ENCODE measurements at places on chromosomes 4 and X.

DNA sequence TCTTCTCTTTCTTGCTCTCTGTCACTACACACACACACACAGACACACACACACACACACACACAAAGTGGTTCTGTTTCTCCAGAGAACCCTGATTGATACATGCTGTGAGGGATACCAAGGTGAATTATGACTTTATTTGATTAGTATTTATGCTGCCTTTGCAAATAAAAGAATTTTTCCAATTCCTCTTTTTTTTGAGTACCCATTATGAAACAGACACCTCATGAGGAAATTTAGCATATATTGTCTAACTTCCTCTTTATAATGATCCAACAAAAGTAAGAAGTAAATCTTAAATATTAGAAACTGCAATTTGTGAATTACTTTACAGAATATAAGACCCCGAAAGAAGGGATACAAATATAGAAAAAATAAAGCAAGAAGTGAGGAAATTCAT lies 14.3 kb upstream of the RAB28 start:
- no peaks in the 10 kb centered on the region for H3K36me3 ChIP-seq
- H3K4me3 ChIP-seq: no peak overlapping the region
- no peaks in the 10 kb centered on the region for H3K27me3 ChIP-seq
- H3K27ac ChIP-seq: no peak overlapping the region

DNA sequence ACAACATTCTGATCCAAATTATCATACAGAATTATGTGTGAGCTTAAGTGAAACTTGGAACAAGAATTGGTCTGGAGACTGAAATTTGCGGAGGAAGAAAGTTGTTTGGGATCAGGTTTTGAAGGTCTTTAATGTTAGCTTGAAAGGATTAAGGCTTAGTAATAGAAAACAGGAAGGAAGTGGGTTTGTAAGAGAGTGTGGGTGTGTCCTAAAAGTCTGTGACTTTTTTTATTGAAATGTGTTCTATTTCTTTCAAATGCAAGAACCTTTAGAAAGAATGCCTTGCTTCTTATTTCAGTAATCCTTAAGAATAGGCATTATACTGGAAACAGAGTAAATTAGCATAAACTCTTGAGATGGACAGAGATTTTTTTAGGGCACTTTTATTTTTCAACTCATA lies 198.0 kb downstream of the GALNTL6 start:
- H3K4me1 ChIP-seq: no peaks in the 10 kb centered on the region
- H3K4me3 ChIP-seq: no peak overlapping the region

DNA sequence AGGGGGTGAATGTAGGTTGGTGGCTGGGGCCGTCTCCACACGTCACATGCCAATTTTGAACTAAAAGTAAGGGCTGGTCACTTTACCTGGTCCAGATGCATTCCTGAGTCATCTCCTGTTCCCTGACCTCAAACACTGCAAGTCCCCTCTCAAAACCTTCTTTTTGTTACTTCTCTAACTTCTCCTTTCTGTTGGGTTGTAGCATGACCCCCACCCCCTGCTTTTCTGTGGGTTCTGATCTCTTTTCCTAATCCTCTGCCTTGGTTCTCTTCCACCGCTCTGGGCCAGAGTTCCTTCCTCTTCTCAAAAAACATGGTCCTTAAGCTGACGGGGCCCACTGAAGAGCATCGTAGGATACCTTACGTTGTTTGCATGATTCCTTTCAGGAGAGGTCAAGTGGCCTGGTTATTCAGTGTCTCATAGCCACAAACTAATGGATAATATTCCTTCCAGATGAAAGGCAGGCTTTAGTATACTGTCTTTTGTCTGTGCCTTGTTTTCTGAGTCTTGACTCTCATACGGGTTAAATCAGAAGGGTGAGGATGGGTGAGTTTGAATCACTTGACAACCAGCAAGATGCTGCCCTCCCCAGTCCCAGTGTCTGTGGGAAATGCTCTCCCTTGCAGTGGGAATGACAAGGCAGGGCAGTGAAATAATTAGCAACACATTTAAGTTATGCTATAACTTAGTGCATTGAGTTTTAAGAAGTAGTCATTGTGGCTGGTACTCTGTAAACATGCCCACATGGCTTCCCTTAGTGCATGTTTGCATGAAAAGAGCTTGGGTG lies 15.1 kb downstream of the SMS start:
- DNase-seq: no peak
- no peak overlapping the region for H3K27ac ChIP-seq
- no peak overlapping the region for H3K4me3 ChIP-seq
- H3K36me3 ChIP-seq: no peaks in the 10 kb centered on the region

DNA sequence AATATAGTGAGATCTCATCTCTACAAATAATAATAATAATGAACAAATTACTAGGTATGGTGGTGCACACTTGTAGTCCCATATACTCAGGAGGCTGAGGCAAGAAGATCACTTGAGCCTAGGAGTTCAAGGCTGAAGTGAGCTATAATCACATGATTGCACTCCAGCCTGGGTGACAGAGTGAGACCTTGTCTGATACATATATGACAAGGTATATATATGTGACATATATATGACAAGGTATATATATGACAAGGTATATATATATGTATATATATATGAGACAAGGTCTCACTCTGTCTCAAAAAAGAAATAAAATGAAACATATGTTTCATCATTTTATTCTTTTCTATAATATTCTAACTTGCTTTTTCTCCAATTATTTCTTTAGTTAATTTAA lies 278.1 kb upstream of the TET2 start:
- no peak overlapping the region for H3K27ac ChIP-seq
- H3K36me3 ChIP-seq: no peaks in the 10 kb centered on the region
- H3K4me1 ChIP-seq: no peaks in the 10 kb centered on the region

GRCh38 chrX:40644821-40645358 lies 2.5 kb downstream of the CXorf38 start:
- H3K4me1 ChIP-seq: peaks cover 25% of the 10 kb centered on the region
- H3K27ac ChIP-seq: peak overlapping the region; percentile 83
- peak; percentile 33 for DNase-seq

- DNase-seq: no peak
- no peaks in the 10 kb centered on the region for H3K4me1 ChIP-seq
- H3K4me3 ChIP-seq: no peak overlapping the region
- no peak overlapping the region for H3K27ac ChIP-seq
Measured at GRCh38 chr4:59570860-59571476, 1629.2 kb upstream of the ADGRL3 start.

DNA sequence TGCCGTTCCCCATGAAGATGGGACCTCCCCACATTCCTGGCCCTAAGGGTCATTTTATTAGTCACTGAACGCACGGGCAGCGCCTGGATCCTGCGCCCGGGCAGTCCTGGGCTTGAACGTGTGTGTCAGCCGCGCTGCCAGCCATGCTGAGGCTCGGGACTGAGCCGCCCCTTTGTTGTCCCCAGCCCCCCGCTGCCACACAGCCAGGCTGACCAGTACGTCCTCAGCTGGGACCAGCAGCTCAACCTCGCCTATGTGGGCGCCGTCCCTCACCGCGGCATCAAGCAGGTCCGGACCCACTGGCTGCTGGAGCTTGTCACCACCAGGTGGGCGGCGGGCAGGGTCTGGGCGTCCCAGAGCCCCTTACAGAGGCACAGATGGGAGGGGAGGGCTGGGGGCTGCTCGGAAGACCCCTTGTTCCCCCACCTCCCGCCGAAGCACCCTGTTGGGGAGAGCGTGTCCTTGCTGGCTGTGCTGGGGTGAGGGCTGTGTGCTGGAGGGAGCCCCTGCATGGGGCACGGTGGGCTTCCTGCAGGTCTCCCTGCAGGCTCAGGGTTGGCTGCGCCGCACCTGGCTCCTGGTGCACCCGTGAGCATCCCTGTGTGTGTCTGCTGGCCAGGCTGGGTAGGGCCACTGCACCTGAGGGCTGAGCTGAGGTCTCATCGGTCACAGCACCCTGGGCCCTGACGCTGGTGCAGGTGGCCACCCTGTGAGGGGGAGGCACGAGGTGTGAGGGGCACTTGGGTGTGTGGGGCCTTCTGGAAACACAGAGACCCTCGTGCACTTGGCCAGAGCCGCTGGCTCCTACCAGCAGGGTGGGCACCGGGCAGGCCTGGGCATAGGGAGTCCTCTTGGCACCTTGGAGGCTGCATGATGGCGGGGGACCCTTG lies 1.0 kb downstream of the IDUA start:
- peak overlapping the region; percentile 61 for H3K4me3 ChIP-seq
- peaks cover 15% of the 10 kb centered on the region for H3K4me1 ChIP-seq
- no peaks in the 10 kb centered on the region for H3K27me3 ChIP-seq
- peaks cover 12% of the 10 kb centered on the region for H3K36me3 ChIP-seq
- no peak for DNase-seq
- no peak overlapping the region for H3K27ac ChIP-seq

DNA sequence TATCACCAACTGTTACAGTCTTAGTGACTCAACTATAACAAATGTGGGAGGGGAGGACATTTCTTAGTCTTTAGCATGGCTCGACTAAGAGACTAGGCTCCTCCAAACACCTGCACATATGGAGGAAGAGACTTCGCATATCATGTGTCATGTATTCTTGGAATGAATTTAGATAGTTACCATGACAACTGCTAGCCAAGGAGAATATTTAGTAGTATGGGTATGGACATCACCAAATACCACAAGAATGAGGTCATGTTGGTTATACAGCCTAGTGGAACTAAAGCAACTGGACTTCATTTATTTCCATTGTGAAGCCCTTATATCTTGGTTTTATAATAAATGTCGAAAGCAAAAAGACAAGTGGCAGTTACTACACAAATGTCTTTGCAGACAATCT lies 512.3 kb downstream of the CFAP47 start:
- H3K27ac ChIP-seq: no peak overlapping the region
- no peaks in the 10 kb centered on the region for H3K36me3 ChIP-seq

- no peak overlapping the region for H3K4me3 ChIP-seq
- H3K27me3 ChIP-seq: no peaks in the 10 kb centered on the region
- no peak for DNase-seq
- H3K27ac ChIP-seq: no peak overlapping the region
- no peaks in the 10 kb centered on the region for H3K4me1 ChIP-seq
Measured at GRCh38 chr4:133355633-133356032, 206.5 kb downstream of the PCDH10 start.

GRCh38 chr4:18578307-18578706 lies 556.8 kb upstream of the LCORL start:
- H3K27me3 ChIP-seq: no peaks in the 10 kb centered on the region
- H3K4me1 ChIP-seq: no peaks in the 10 kb centered on the region
- H3K27ac ChIP-seq: no peak overlapping the region
- DNase-seq: no peak
- H3K4me3 ChIP-seq: no peak overlapping the region

- H3K4me3 ChIP-seq: peak within 1 kb of the TSS; percentile 25
- no peak for DNase-seq
- H3K36me3 ChIP-seq: no peaks in the 10 kb centered on the region
- H3K27me3 ChIP-seq: peaks cover 12% of the 10 kb centered on the region
- H3K27ac ChIP-seq: no peak within 1 kb of the TSS
Measured at GRCh38 chrX:153885968-153886903, at the start of gene L1CAM. L1CAM (minus strand) TSS chrX:153886173; CDS start chrX:153875836, 10,337 bp downstream.

- H3K36me3 ChIP-seq: no peaks in the 10 kb centered on the region
- no peak overlapping the region for H3K27ac ChIP-seq
- no peak overlapping the region for H3K4me3 ChIP-seq
- no peaks in the 10 kb centered on the region for H3K4me1 ChIP-seq
- no peaks in the 10 kb centered on the region for H3K27me3 ChIP-seq
- DNase-seq: no peak
Measured at GRCh38 chrX:112048707-112049106, 33.9 kb downstream of the TRPC5 start.

DNA sequence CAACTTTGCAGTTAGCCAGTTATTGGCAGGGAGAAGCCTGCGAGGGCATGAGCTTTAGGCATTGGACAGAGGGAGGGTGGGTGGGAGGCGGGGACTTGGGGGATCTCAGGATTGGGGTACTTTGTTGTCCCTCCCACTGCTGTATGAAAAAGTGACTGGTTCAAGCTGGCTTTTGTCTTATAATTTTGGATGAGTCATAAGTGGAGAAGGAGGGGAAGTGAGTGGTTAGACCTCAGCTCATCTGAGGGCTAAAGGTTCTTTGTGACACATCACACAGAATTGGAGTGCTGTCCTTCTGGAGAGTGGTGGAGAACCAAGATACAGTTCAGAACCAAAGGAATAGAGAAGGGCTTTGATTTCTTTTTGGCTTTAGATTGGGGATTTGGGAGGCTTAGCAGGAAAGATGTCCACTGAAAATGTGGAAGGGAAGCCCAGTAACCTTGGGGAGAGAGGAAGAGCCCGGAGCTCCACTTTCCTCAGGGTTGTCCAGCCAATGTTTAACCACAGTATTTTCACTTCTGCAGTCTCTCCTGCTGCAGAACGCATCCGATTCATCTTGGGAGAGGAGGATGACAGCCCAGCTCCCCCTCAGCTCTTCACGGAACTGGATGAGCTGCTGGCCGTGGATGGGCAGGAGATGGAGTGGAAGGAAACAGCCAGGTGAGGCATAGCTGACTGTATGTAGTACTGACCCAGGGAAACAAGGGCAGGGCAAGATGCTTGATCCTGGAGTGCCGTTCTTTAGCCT lies at the start of gene SLC4A4:
TSS of gene SLC4A4 (plus strand) at position 175 of the 748 bp plus-strand sequence.
- H3K36me3 ChIP-seq: no peaks in the 10 kb centered on the region
- no peak within 1 kb of the TSS for H3K4me3 ChIP-seq
- H3K27me3 ChIP-seq: no peaks in the 10 kb centered on the region
- no peak within 1 kb of the TSS for H3K27ac ChIP-seq

DNA sequence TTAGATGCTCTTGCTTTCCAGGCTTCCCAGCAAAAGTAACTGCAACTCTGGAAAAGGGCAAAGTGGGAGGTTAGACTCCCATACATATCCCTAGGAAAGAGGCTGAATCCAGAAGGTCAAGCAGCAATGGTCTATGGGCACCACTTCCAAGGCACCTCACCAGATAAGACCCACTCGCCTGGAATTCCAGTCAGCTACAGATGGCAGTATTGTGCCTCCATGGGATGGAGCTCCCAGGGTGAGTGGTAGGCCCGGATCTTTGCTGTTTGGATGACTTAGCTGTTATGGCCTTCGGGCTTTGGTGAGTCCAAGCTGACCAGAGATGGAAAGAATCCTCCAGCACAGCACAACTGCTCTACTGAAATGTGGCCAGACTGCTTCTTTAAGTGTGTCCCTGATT lies 688.0 kb downstream of the PCDH19 start:
- no peaks in the 10 kb centered on the region for H3K4me1 ChIP-seq
- no peaks in the 10 kb centered on the region for H3K36me3 ChIP-seq
- no peak overlapping the region for H3K4me3 ChIP-seq
- DNase-seq: no peak
- H3K27me3 ChIP-seq: no peaks in the 10 kb centered on the region

GRCh38 chr4:182600093-182600492 lies 317.1 kb downstream of the DCTD start:
- no peak overlapping the region for H3K27ac ChIP-seq
- no peak for DNase-seq
- peaks cover 3% of the 10 kb centered on the region for H3K27me3 ChIP-seq
- no peaks in the 10 kb centered on the region for H3K4me1 ChIP-seq
- H3K4me3 ChIP-seq: no peak overlapping the region

DNA sequence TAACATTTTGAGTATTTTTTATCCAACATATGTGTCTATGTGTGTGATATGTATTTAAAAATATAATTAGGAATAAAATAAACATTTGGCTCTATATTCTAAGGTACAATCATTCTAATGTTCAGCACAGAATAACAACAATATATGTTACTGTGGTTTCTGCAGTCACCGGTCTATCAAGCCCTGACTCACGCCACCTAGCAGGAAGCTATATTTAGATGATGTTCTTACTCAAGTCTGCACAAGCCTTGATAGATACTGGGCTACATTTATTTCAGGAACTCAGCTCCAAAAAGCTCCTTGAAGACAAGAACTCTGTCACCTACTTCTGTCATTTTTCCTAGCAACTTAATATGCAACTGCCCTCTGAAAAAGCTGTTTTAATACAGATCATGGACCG lies 152.0 kb upstream of the FTHL17 start:
- no peaks in the 10 kb centered on the region for H3K27me3 ChIP-seq
- no peak for DNase-seq
- no peak overlapping the region for H3K4me3 ChIP-seq
- no peaks in the 10 kb centered on the region for H3K36me3 ChIP-seq
- no peak overlapping the region for H3K27ac ChIP-seq

Measured in effector memory CD4-positive, alpha-beta T cell (primary cell).